ENCODE measurements at places on chromosomes 5 and 9. TPM values are rescaled to one million over a fixed set of nuclear protein-coding genes. Genes with fewer than 3 reads are reported as not detected.

PAXX gene
- 83.3 TPM for total RNA-seq

BTNL9 gene
- total RNA-seq = not detected

DNA sequence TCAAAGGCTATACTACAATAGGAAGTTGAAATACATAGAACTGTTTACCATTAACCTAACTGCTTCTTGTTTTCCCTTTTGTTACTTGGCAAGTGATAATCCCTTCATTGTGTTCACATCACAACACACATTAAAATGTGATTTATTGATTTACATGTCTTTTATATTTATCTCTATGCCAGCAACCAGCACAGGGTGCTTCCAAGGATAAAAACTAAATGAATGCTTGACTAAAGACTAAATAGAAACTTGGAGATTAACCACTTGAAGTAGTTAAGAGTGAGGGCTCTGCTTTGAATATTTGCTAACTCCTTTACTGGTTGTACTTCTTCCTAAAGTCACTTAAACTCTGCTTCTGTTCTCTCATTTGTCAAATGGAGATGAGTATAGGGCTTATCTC is 1730.6 kb downstream of the EFNA5 start:
- no peaks in the 10 kb centered on the region for H3K4me1 ChIP-seq
- no peak overlapping the region for H3K27ac ChIP-seq
- no peak for DNase-seq
- H3K27me3 ChIP-seq = no peaks in the 10 kb centered on the region

DNA sequence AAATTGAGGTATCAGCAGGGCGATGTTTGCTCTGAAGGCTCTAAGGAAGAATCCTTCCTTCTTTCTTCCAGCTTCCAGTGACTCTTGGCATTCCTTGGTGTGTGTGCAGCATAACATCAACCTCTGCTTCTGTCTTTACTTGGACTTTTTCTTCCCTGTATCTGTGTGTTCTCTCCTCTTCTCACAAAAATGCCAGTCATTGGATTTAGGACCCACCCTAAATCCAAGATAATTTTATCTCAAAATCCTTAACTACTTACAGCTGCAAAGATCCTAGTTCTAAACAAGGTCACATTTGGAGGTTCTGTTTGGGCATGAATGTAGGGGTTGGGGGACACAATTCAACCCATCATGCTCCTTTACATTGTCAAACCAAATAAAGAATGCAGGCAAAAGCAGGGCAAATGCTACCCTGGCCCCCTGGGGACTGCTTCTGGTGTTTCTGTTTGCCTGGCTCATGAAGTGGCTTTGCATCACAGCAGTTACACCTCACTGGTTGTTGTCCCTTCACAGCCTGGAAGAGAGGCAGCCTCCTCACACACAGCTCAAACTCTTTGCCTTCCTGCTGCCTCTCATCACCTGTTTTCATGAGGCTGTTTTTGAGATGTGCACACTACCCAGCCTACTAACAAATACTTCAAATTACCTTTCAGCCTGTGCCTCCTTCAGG is 64.8 kb upstream of the PLCXD3 start:
- H3K4me1 ChIP-seq = no peaks in the 10 kb centered on the region
- H3K27ac ChIP-seq = no peak overlapping the region
- H3K27me3 ChIP-seq = no peaks in the 10 kb centered on the region
- DNase-seq = no peak

- no peak overlapping the region for H3K4me3 ChIP-seq
- peaks cover 14% of the 10 kb centered on the region for H3K4me1 ChIP-seq
- peak; percentile 58 for DNase-seq
- no peaks in the 10 kb centered on the region for H3K27me3 ChIP-seq
- H3K27ac ChIP-seq = no peak overlapping the region
- no peaks in the 10 kb centered on the region for H3K36me3 ChIP-seq
Measured at GRCh38 chr5:131224387-131225201, 39.3 kb upstream of the CDC42SE2 start.

DNA sequence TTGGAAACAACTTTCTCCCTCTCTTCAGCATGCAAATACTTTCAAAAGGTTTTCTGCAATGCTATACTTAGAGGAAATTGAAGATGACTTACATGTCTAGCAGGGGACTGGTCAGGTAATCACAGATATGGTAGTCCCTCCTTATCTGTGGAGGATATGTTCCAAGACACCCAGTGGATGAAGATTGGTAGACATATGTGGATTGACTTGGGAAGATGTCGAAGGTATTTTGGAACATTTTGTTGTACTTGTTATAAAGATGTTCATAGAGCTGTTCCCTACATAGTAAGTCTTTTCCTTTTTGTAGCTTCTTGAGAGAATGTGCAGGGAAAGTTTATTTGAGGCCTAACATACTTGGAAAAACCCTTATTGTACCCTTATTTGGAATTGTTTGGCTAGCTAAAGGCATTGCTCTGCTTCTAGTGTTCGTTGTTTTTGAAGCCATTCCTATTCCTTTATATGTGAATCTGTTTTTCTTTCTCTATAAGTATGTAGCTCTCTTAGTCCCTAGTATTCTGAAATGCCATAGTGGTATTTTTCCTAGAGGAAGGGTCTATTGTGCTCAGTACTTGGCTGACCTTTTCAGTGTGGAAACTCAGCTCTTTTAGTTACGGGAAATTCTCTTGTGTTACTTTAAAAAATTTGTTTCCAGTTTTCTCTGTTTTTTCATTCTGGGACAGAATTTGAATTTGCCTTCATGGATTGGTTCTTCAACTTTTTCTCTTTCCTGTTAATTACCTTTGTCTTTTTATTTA is 25.7 kb downstream of the GPR151 start:
- no peak overlapping the region for H3K27ac ChIP-seq
- no peaks in the 10 kb centered on the region for H3K4me1 ChIP-seq
- H3K4me3 ChIP-seq = no peak overlapping the region
- H3K27me3 ChIP-seq = no peaks in the 10 kb centered on the region

DNA sequence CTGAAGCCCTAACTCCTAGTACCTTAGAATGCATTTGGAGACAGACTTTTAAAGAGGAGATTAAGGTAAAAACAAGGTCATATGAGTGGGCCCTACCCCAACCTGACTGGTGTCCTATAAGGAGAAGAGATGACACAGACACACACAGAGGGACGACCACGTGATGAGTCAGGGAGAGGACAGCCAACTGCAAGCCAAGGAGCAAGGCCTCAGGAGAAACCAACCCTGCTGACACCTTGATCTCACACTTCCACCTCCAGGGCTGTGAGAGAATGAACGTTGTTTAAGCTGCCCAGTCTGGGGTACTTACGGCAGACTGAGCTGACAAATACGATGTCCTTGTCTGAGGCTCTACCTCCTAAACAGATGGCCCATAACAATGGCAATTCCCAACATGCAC is 93.6 kb downstream of the ROR2 start:
- no peaks in the 10 kb centered on the region for H3K36me3 ChIP-seq
- H3K4me3 ChIP-seq = no peak overlapping the region
- no peaks in the 10 kb centered on the region for H3K27me3 ChIP-seq
- H3K4me1 ChIP-seq = no peaks in the 10 kb centered on the region
- H3K27ac ChIP-seq = no peak overlapping the region

GRCh38 chr9:13568405-13568804 is 288.9 kb upstream of the MPDZ start:
- H3K4me3 ChIP-seq = no peak overlapping the region
- no peak for DNase-seq
- H3K27me3 ChIP-seq = no peaks in the 10 kb centered on the region
- no peaks in the 10 kb centered on the region for H3K4me1 ChIP-seq

DNA sequence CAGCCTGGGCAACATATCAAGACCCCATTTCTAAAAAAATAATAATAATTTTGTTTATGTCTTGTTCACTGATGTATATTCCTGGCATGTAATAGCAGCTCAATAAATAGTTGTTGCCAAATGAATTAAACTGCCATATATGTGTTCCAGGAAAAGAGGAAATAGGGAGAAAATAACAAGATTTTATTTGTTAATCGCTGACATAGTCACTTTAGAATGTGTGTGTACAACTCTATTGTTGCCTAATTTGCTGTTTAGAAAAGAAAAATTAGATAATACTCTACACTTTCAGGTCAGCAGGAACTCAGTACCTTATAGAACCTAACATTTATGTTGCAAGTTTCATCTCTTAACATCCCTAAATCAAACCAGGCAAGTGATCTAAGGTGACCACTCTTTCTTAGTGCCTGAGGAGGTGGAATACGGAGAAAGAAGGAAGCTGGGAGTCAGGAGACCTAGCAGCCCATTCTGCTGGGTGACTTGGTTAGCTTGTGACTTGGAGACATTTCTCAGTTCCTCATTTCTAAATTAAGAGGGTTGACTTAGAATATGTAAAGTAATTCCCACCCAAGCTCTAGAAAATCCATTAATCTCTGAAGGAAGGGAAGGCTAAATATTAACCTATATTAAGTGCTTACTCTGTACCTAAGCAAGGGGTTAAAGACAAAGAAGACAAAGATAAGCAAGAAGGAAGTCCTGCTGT is 110.3 kb upstream of the IQGAP2 start:
- H3K4me3 ChIP-seq = no peak overlapping the region
- H3K36me3 ChIP-seq = no peaks in the 10 kb centered on the region
- H3K4me1 ChIP-seq = no peaks in the 10 kb centered on the region
- DNase-seq = no peak

- no peaks in the 10 kb centered on the region for H3K27me3 ChIP-seq
- no peak for DNase-seq
- no peaks in the 10 kb centered on the region for H3K36me3 ChIP-seq
- H3K27ac ChIP-seq = no peak overlapping the region
Measured at GRCh38 chr5:170538096-170538465, 34.3 kb downstream of the KCNIP1 start.

GRCh38 chr5:41156739-41157138 is 56.6 kb downstream of the C6 start:
- no peak overlapping the region for H3K4me3 ChIP-seq
- no peaks in the 10 kb centered on the region for H3K27me3 ChIP-seq
- no peak for DNase-seq
- H3K27ac ChIP-seq = no peak overlapping the region

GRCh38 chr9:33785914-33786313 is 9.4 kb upstream of the PRSS3 start:
- H3K27me3 ChIP-seq = peaks cover 12% of the 10 kb centered on the region
- no peaks in the 10 kb centered on the region for H3K36me3 ChIP-seq
- H3K4me1 ChIP-seq = no peaks in the 10 kb centered on the region
- no peak overlapping the region for H3K27ac ChIP-seq

GRCh38 chr5:56951946-56952691 is at the start of gene MIER3:
Gene MIER3 (minus strand): TSS chr5:56952123. CDS start chr5:56952102, 21 bp downstream.
- no peaks in the 10 kb centered on the region for H3K36me3 ChIP-seq
- peak; percentile 73 for DNase-seq
- H3K27ac ChIP-seq = peak within 1 kb of the TSS; percentile 39
- H3K4me1 ChIP-seq = peaks cover 22% of the 10 kb centered on the region

All from CD4-positive, CD25-positive, alpha-beta regulatory T cell (primary cell).